ENCODE measurements at places on chromosomes 3 and 15.
A peak's percentile ranks its signal among the peaks of the same experiment; 100 is the strongest.

DNA sequence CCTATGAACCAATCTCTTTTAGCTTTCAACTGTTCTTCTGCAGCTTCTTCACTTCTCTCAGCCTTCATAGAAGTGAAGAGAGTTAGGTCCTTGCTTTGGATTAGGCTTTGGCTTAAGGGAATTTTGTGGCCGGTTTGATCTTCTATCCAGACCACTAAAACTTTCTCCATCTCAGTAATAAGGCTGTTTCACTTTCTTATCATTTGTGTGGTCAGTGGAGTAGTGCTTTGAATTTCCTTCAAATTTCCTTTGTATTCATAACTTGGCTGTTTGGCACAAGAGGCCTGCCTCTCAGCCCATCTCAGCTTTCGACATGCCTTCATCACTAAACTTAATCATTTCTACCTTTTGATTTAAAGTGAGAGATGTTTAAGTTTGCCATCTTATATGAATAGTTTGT lies 21.7 kb downstream of the DZIP1L start:
- DNase-seq = peak; percentile 32

- peak; percentile 40 for DNase-seq
Observed at GRCh38 chr15:67521783-67522568, 1.0 kb downstream of the C15orf61 start.

GRCh38 chr15:85614059-85614458 lies 180.7 kb downstream of the KLHL25 start:
- DNase-seq = no peak

- peak; percentile 59 for DNase-seq
Observed at GRCh38 chr15:40310001-40310959, 2.5 kb upstream of the PLCB2 start.

GRCh38 chr15:98040146-98040545 lies 79.6 kb downstream of the ARRDC4 start:
- no peak for DNase-seq

DNA sequence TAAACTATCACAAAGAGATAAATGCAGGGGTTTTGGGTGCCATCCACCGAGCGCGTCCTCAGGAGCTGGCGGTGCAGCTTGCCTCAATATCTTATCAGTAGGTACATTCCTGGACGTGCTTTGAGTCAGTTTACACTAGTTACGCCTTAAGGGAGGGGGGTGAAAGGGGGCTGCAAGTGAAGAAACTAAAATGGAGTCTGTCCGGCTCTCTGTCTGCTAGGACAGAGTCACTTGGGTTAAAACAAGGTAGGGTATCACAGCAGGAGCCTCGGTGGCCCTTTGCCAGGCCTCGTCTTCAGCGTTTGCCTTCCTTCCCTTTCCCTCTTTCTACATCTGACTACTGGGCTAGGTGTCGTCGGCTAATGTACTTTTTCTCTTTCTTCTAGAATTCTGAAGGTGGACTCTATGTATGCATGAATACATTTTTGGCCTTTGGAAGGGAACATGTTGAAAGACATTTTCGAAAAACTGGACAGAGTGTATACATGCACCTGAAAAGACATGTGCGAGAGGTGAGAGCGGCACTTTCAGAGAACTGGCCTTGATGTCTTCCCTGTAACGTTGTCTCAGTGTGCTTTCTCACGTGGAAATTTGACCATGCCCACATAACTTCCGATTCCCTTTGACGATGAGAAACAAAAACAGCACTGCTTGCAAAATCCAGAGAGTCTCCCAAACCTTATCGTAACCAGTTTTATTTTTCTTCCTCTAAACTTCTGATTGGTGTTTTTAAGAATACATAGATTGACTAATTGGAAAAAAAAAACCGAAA lies 28.8 kb downstream of the USP13 start:
- DNase-seq = peak; percentile 52

- peak; percentile 37 for DNase-seq
Observed at GRCh38 chr3:13461169-13462124, 18.7 kb upstream of the HDAC11 start.

- peak; percentile 95 for DNase-seq
Observed at GRCh38 chr15:89662893-89663626, 7.8 kb upstream of the KIF7 start.

DNA sequence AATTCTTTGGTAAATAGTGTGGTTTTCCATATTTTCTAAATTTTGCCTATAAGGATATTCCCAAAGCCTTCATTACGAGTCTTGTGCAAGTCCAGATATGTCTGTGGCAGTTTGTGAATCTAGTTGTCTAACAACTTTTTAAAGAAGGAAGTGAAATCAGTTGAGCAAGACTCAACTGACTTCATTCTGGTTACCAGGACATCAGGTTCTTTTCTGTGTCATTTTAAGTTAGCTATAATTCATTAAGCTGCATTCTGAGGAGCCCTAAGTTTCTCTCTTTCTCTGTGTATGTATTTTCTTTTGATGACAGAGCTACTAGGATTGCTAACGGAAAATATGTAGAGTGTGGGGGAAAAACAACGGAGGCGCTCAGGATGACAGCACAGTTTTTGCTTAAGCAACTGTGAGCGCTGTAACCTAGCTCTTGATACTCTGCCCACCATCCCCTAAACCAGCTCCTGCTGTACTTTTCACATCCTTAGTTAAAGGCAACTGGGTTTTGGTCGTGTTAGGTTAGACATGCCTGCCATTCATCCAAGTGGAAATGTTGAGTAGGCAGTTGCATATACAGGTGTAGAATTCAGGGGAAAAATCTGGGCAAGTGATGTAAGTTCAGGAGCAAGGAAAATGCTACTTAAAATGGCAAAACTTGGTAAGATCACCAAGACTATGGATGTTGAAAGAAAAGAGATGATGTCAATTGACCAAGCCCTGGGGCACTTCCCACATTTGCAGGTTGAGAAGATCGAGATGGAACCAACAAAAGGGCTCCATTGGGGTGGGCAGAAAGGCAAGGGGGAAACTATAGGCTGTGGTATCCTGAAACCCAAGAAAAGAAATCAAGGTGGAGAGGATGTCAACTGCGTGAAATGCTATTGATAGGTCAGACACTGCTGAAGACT lies 9.2 kb downstream of the MFSD1 start:
- DNase-seq = no peak

DNA sequence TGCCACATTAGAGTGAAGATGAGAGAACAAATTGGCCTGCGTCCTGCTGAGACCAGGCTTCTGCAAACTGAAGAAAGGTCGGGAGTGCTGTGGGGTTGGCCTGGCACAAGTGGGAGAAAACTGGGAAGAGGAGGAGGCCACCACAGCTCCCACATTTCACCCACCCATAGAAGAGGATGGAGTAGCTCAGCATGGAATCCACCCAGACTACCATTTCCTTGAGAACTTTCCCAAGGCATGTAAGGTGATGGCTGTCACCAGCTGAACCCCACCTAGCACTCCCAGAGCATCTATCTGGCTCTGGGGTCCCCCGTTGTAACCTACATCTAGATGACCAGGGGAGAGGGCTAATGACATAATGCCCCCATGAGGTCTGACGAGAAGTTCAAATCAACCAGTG lies 120.4 kb upstream of the TRIM42 start:
- DNase-seq = no peak

GRCh38 chr15:37143351-37143750 lies 43.0 kb upstream of the MEIS2 start:
- no peak for DNase-seq

DNA sequence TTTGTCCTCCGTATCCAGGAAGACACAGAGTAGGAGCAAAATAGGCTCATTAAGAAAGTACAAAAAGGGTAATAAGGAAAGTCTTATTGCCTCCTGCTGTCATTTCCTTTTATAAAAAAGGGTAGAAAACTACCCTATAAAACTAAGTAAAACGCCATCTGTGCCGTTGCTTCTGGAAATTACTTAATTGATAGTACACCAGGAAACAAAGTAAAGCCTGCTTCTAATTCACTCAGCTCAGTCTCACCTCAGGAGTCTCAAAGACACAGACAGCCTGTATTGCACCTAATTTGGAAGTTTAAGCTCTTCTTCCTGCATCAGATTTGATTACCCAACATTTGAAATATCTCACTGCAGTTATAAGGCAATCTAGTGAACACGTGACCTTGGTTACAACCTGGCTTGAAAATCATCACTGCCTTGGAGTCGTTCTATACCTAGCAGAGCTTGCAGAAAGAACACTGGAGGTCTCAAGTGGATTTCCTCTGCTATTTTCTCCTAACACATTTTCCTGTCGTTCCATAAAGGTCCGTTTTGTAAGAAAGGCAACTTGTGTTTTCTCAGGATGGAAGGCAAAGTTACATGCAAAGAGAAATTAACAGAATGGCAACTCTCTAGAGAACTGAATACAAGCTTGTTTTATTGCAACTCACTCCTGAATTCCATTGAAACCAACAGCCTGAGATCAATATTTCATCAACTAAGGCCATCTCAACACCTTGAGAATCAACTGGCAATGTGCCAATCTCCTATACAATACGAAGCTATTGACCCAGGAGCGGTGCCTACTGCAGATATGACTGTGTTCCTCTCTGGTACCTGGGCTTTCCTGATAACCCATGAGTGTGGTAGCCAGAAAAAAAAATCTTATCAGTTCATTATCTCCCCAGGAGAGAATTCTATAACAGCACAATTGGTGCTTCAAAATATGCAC lies 203.3 kb upstream of the LMCD1 start:
- DNase-seq = no peak

DNA sequence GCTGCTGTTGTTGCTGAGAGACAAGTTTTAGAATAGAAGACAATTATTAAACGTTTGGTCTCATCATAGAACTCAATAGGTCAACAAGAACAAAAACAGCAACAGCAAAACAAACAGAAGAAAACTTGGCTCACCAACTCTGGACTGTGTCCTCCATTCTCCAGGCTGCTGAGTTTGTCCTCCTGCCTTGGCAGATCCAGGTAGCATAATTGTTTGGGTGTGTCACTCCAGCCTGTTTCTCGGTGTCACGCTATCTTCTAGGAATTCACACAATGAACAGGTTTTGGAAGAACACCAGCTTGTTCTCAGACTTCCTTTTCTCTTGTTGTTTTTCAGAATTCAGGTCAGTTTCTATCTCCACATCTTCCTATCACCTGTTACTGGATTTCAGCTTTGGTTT lies 34.7 kb downstream of the ARRDC4 start:
- no peak for DNase-seq

DNA sequence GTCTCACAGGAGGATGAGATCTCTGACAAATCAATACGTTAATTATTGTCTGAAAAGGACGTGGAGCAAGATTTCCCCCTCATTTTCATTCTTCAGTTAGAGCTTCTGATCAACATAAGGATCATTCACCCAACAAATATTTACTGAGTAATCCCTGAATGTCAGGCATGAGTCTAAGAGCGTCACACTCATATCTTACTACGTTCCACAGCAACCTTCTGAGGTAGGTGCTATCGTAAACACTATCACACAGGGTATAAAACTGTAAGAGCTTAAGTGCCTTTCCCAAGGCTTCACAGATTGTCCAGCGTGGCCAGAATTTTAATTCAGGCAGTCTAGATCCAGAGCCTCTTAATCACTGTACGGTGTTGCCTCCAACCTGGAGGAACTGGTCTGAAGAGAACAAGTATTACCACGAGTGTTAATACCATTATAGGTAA lies 10.6 kb upstream of the TM4SF1 start:
- peak; percentile 91 for DNase-seq

DNA sequence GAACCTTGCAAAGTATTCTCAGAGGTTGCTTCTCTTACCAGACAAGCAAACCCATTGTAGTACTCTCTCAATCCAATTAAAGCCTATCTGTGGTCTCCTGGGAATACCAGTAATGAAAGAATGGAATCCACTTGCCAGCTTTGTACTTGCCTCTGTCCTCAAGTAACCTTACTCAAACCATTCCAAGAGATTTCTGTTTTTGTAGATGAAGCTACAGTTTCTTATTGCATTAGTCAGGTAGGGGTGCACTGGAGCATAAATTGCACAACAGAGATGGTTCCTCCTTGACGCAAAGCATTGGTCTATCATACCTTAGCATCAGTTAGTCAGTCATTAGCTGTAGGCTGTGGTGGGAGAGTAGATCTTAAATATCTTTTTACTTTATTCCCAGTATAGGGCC lies 52.9 kb downstream of the BTLA start:
- peak; percentile 81 for DNase-seq

GRCh38 chr3:101518421-101518871 lies 5.4 kb upstream of the SENP7 start:
- DNase-seq = no peak

- no peak for DNase-seq
Observed at GRCh38 chr15:84929795-84930603, 45.5 kb downstream of the SLC28A1 start.

GRCh38 chr3:15633766-15634598 lies 32.4 kb downstream of the BTD start:
- DNase-seq = no peak

GRCh38 chr15:80264031-80264430 lies 12.0 kb upstream of the CTXND1 start:
- peak; percentile 36 for DNase-seq

DNA sequence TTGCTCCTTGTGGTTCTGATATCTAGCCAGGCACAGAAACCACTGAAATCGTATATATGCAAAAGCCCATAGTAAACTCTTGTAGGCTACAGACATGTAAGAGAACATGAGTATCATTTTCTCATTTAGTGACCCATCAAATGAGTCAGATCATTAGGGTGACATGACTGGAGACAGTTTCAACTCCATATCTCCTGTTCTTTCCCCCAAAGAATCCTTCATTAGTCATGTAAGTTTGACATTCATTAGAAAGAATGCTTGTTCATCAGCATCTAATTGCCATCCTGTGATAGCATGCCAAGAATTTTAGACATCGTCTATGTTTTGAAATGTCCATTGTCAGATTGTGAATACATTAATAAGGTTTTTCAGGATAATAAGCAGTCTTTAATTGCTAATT lies 264.9 kb upstream of the TPM1 start:
- no peak for DNase-seq

- peak; percentile 58 for DNase-seq
Observed at GRCh38 chr3:157159037-157159761, 748 bp downstream of the CCNL1 start.

- DNase-seq = no peak
Observed at GRCh38 chr15:60044636-60045270, 40.6 kb downstream of the FOXB1 start.

DNA sequence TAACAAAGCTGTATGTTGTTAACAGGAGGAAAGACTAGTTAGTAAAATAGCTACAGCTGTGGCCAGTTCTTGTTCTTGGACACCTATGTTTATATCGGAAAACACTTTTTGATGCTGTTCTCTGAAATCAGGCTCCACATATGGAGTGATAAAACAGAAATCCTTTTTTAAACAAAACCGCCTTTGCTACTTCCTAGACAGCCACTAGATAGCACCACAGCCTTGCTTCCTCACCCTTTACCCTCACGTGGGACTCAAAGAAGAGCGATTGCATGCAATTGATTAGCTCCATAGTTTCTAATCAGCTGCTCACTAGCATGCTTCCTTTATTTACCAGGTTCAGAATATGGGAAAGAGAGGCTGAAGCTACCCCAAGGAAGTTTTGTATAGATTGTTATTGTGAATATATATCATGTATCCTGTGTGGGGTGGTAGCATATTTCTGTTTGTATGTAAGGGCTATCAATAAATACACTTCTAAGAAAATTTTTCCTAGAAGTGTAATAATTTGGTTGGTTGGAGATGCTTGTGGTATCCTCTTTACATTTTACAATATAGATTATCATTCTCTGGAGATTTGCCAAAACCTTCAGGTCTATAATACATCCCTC lies 4.3 kb upstream of the MTFMT start:
- DNase-seq = peak; percentile 63
